ENCODE measurements at places on chromosomes 6 and 20.

DNA sequence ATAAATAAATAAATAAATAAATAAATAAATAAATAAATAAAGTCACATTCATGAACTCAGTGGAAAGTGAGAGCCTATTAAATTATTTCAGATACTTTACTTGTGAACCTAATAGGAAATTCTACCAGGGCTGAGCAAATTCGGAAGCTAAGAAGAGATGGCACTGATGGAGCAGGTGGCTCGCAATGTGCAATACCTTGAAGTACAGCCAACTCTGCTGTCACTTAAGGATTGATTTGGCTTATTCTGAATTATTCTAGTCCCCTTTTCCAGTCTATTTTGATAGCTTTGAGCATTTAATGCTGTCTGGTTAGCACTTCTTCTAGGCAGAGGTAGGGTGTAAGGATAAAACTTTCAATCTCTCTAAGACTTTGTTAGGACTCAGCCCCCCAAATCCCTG is 395.8 kb upstream of the PLCB4 start:
- no peak for DNase-seq

DNA sequence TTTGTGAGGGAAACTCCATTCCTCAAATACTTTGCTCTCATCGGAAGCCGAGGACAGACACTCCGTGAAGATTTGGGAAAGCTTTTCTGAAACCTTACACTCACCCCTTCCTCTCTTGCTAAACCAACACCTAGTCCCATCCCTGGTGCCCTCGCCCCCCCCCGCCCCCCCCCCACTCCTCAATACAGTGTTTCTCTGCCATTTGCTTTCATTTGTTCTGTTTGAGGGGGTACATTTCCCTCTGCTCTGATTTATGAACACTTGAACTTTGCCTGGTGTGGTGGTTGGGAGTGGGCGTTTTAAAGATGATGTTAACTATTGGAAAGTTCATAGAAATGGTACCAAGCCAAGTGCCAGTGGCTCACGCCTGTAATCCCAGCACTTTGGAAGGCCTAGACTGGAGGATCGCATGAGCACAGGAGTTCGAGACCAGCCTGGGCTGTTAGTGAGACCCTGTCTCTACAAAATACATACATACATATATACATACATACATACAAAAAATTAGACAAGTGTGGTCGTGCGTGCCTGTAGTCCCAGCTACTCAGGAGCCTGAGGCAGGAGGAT is 1.1 kb downstream of the RAB32 start:
- DNase-seq, result no peak

GRCh38 chr20:1945134-1945618 is 48.7 kb downstream of the PDYN start:
- no peak for DNase-seq

- no peak for DNase-seq
Observed at GRCh38 chr6:154786144-154786868, 53.1 kb downstream of the SCAF8 start.

GRCh38 chr20:13449868-13450434 is 188.8 kb downstream of the TASP1 start:
- DNase-seq, result no peak

DNA sequence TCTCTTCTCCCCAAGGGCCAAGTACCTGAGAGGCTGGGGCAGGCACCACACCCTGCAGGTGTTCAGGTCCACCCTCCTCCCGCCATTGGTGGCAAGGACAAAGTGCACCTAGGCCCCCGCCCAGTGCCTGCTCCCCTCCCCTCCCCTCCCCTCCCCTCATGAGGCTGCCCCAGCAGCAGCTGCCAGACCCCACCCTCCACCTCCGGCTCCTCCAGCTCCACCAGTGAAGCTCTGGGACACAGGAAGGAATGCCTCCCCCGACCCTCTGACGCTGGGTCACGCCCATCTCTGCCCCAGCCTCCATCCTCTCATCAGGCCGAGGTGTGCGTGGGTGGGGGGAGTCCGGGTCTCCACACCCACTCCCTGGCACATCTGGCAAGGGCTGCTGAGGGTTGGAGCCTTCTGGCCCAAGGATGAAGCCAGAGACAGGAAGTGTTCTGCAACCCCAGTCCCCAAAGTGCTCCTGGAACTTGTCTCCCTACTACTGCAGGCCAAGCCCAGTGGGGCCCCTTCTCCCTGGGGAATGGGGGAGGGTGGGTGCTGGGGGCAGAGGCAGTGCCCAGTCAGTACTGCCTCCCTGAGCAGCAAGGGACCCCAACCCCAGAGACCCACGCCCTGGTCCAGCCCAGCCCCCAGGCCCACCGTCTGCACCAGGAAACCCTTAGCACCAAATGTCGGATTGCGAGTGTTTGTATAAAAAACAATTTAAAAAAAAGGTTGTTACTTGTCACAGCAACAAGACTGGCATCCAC is 1.6 kb upstream of the UCKL1 start:
- DNase-seq, result no peak

DNA sequence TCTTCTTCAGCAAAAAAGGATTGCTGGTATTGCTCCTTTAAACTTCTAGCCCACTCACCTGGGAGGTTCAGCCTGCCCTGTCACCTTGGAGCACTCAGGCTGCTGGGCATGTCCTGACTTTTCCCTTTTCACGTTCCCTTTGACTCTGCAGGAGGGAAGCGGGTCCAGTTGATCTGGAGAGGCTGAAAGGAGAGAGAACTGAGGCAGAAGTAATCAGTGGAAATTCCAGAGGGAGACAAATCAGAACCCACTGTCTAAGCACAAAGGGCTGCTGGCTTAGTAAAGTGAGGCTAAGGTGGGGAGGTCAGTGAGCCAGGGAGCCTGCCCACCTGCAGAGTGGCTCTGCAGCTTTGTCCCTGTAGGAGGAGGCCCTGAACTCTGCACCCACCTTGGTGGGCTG is 9.7 kb upstream of the SYNDIG1 start:
- DNase-seq, result no peak

GRCh38 chr6:133724726-133725125 is 164.2 kb upstream of the TCF21 start:
- DNase-seq, result no peak

DNA sequence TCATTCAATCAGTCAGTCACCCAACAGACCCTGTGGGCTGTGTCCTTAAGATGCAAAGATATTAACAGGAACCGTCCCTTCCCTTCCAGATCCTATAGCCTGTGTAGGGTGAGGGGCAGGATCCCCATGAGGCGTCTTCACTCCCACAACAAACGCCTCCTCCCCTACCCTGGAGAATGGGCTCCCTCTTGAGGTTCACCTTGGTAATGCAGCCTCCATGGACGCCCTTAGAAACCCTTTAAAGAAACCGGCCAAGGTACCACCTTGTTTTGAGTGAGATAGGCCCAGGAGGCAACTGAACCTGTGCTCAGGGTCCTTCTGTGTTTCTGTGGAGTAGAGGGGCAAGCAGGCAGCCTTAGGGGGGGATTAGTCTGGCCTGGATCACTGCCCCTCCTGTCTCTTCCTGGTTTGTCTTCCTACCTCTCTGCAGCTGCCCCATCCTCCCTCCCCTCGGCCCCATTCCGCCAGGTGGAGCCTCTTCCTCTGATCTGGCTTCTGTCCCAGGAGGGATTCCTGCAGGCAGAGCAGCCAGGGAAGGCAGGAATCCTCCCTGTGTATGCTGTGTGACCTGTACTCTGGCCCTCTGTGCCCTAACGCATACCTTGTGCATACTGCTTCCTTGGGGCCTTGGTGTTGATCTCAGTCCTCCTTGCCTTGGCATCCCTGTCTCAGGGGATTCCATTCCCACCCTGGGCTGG is 6.6 kb upstream of the GUCA1A start:
- no peak for DNase-seq

DNA sequence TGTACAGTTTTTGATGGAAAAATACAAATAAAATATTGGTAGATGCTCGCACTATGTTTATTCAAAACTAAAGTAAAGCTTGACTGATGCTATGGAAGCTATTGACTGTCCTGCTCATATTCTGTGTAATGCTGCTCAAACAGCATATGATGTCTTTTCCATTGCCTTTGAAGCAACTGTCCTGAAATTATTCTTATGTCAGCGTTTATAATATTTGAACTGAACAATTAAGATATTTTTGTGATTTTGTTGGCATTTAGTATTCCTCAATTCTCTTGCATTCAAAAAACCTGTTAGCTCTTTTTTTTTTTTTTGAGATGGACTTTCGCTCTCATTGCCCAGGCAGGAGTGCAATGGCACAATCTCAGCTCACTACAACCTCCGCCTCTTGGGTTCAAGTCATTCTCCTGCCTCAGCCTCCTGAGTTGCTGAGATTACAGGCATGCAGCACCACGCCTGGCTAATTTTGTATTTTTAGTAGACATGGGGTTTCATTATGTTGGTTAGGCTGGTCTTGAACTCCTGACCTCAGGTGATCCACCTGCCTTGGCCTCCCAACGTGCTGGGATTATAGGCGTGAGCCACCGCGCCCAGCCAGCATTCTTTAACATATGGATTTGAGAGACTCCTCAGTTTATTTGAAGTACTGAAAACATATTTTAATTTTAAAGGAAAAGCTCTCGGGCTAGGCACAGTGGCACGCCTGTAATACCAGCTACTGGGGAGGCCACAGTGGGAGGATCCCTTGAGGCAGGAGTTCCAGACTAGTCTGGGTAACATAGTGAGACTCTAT is 5.3 kb upstream of the DNAAF9 start:
- DNase-seq, result no peak

- no peak for DNase-seq
Observed at GRCh38 chr6:84651583-84651982, 112.8 kb downstream of the TBX18 start.

- no peak for DNase-seq
Observed at GRCh38 chr6:158654498-158654897, 4.6 kb downstream of the SYTL3 start.

DNA sequence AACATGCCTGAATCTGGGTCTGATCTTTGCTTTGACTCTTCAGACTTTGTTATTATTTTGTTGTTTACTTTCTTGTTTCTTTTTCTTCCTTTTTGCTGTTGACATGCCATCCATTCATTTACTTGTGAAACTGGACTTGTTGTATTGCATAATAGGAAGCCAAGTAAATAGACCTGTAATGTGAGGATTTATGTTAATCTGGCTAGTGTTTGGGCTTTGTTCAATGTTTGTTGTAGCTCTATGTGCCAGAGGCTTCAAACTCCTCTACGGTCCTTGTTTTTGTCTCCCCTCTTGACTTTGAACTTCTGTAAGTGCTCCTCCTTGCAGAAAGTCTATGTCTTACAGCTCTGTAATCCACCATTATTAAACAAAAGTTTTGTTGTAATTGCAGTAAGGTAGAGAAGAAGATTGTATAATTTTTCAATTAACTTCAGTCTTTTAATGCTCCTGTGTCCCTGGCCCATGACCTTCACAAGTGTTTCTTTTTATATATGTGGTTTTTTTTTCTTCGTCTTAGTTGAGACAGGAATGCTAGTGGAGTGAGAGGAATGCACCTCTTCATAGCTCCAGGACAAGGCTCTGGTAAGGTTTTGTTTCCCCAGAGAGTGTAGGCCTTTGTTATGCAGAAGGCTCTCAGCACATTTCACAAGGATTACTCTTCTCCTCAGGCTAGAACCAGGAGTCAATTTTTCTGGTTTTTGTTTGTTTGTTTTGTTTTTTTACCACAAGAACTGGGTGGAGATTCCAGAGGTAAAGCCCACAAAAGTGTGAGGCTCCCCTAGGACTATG is 1061.8 kb upstream of the CITED2 start:
- no peak for DNase-seq

- no peak for DNase-seq
Observed at GRCh38 chr6:100255701-100256100, 209.0 kb downstream of the SIM1 start.

GRCh38 chr20:55513954-55514353 is 491.4 kb downstream of the CBLN4 start:
- DNase-seq, result no peak

GRCh38 chr20:1920826-1921225 is 25.6 kb downstream of the SIRPA start:
- DNase-seq, result no peak

DNA sequence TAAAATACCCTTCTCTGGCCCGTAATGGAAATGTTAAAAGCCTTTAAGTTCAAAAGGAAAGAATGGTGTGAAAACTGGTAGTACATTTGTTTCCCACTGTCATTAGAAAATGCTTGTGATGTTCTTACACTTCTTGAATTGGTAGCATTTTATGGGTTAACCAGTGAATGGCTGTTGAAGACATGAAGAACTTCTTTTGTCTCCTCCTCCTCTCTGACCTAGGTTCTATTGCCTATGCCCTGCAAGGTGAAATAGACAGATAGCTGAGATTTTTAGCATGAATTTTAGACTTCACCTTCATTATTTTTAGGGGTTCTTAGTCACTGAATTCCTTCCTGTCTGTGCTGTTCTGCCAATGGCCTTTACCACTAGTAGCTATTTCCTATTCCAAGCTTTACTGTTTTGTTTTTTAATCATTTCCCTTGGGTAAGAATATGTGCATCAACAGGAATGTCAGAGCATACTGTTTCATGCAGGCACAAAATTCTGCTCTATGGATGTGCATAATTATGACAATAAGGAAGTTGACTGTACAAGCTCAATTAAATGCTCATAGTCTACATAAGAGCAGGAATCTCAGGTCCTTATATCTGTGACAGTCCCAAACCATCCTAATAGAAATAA is 4.9 kb downstream of the TNFAIP3 start:
- DNase-seq, result no peak

- DNase-seq, result no peak
Observed at GRCh38 chr20:15789079-15789478, 784.2 kb downstream of the KIF16B start.

All from cortex of kidney (tissue), 1 donor.